LoVo (cell line): ENCODE measurements at places on chromosomes 1 and 21.

DNA sequence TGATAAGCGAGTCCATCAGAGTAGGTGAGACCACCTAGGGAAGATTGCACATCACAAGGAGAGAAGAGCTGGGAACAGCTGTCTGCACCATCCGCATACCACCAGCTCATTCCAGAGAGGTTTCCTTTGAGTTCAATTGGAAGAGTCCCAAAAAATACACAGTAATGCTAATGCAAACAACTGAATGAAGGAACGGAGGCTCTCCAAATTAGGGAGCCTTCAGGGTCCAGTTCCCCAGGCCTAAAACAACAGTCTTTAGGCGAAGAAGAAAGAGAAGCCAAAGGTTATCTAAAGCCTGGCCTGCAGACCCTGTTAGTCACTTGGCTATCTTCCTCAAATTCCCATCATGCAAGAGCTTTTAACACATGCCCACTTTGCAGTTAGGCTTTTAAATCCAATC, 246.4 kb downstream of the PBX1 start:
- no peak for DNase-seq

DNA sequence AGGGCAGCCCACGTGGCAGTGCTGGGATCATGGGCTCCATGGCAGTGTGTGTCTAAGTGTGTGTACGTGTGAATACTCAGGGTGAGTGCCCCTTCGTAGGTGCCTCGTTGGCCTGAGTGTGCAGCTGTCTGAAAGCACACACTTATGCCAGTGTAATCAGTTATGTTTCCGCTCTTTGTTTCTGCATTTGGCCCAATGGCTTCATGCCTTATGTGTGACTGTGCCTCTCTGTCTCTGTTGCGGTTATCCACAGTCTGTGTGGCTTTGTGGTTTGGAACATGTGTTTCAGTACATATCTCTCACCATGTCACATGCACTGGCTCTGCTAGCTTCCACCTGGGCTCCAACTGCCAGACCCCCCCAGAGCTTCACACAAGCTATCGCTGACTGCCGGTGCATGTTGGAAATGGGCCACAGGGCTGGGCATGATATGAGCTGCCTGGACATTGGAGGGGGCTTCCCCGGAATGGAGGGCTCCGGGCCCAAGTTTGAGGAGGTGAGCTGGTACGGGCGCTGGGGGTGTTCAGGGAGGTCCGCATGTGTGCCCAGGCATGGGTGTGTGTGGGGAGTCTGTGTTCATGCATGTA, 70.3 kb upstream of the TINAGL1 start:
- no peak for DNase-seq

- no peak for DNase-seq
Observed at GRCh38 chr1:24043345-24044032, 63.4 kb upstream of the SRSF10 start.

DNA sequence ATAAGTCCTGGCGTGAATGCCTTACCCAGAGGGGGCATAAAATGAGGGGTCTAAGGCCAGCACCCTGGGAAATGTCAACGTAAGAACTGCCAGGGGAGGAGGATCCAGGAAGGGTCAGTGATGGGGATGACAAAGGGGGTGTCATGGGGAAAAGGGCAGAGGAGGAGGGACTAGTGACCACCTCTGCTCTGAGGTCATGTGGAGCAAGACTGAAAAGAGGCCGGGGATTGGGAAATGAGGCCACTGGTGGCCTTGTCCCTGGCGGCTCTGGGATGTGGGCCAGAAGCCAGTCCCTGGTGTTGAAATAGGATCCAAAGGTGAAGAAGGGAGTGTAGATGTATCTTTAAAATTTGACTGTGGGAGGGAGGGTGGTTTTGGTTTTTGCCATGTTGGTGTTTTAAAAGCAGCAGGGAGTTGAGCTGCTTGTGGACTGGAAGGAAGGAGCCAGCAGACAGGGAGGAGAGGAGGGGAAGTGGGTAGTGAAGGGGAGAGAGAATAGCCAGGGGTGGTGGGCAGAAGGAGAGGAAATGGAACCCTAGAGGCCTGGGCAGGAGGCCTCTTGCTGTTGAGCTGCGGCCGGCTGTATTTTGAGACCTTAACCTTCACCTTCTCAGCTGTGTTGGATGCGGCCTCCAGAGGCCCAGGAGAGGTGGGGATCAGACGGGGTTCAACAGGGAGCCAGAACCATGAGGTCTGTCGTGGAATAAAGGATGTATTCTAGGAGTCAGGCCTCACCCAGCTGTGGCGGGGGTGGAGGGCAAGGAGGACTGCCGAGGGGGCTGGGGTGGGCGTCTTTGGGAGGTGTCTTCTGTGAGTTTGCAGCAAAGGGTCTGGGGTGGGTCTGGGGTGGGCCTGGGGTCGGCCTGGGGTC, 92.5 kb downstream of the DHRS3 start:
- DNase-seq: peak; percentile 31

DNA sequence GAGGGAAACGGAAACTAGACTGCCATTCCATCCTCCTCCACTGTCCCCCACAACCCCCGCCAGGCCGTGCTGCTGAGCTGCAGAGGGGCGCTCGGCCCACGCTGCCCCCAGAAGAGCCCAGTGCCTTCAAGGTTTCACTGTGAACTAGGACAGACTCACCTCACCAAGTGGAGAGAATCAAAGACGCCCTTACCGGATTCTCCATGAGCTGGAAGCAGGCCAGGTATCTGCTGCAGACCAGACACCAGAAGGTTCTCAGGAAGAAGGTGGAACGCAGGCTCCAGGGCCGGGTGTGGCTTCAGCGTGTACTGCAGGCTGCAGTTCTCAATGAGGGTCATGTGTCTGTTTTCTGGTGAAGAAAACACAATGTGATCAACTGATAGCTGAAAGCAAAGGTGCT, 30.6 kb downstream of the NPHP4 start:
- no peak for DNase-seq

DNA sequence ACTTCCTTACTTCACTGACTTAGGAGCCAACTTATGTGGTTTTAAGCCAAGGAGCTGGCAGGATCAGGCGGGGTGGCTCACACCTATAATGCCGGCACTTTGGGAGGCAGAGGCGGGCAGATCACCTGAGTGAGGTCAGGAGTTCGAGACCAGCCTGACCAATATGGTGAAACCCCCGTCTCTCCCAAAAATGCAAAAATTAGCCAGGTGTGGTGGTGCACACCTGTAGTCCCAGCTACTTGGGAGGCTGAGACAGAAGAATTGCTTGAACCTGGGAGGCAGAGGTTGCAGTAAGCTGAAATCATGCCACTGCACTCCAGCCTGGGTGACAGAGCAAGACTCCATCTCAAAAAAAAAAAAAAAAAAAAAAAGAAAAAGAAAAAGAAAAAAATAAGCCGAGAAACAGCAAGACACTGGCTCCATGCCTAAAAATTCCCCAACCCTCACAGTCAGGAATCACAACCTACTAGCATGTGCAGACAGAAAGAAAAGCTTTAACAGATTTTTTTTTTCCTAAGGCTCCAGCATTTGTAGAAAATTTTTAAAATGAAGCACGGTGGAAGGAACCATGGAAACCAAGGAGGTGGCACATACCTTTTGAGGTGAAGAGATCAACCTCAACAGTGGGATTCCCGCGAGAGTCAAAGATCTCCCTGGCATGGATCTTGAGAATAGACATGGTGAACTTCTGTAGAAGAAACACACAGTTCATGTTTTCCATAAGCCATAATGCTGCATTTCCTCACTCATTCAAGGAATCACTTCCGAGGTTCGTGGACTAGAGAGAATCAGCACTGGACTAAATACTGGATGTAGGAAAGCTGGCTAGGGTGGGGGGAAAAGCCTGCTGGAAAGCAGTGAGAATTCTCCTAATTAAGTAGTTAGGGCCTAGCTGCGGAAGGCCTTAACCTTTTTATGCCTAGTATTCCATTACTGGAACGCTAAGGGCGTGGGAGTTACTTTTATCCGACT, 4.0 kb downstream of the ENO1 start:
- DNase-seq: no peak

- DNase-seq: no peak
Observed at GRCh38 chr1:223547316-223548114, 118.0 kb downstream of the CAPN8 start.

DNA sequence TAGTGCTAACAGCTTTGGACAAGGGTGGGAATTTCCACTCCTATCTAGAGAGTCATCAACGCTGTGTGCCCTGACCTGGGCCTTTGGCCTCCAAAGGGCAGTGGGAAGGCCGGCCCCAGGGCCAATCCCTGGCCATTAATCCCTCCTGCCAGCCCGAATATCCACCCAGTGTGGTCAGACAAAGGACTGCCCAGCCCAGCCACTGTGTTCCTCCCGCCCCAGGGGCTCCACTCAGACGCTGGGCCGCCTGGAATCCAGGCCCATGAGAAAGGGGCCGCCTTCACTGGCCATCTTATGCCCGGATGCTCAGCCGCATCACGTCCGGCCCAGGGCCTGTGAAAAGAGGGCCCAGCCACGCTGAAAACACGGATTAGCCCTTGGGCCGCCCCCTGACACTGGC, 3.6 kb upstream of the FOXE3 start:
- DNase-seq: no peak

- DNase-seq: no peak
Observed at GRCh38 chr1:85496941-85497582, 32.1 kb upstream of the DDAH1 start.

DNA sequence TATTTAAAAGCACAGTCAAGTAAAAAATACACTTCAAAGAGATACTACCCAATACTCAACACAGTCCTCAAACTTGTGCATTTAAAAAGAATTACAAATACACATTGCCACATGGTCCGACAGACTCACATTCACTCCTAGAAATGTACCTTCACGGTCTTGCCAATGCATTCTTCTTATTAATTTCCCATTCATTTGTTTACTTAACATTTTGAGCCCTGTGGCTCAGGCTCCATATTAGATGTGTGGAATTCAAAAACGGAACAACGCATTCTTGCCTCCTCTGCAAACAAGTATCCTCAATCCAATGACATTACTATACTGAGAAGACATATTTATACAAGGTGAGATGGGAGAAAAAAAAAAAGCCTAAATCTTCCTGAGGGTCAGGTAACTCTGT, 2.5 kb upstream of the DUSP23 start:
- DNase-seq: no peak

DNA sequence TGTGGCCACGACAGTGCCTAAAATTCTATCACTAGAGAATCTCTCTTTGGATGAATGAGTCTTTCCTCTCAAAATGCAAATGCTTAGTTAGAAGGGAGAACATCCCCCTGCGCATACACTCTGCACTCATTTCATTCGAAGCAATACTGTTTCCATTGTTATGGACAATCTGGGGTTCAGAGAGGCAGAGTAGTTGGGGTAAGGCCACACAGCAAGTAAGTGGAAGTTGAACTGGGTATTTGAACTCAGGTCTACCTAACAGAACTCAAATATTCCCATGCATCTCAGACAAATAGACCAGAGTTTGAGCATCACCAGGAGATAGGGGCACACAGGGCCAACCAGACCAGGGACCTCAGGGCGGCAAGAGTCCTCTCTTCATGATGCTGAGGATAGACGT, 25.5 kb downstream of the RAP1GAP start:
- no peak for DNase-seq

DNA sequence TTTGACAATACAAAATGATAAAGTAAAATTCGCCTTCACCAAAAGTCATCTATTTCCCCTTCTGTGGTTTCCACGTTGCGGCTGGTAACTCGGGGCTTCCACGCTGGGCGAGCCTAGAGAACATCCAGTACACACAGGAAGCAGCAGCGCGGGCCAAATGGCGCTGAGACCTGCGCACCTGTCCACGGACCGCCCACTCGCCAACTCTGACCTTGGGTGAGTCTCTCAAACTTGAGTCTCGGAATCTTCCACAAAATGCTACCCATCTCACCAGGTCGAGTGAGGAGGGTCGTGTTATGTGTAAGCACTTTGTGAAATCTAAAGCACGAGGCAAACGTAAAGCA, 820 bp upstream of the TTF2 start:
- DNase-seq: peak; percentile 46

GRCh38 chr1:205255941-205256780, 28.4 kb downstream of the TMCC2 start:
- peak; percentile 78 for DNase-seq

DNA sequence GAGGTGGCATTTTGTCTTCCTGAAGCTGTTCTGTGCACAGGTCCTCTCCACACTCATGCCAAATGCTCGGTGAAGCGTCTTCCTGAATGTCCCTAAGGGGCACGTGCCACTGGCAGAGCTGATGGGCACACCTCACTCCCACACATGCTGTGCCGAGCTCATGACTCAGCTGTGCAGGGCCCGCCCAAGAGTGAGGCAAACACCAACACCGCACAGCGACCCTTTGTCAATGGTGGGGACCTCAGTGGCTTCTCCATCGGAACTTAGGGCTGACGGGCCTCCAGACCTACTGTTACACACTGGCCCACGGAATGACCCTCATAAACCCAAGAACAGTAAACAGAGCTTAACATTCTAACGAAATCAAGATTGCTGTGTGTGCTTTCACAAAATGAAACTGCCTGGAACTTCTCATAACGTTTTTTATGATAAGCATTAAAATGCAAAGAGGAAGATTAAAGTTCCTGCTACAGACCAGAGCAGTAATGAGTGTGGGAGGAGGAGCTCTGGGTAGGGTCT, 89.3 kb downstream of the SIM2 start:
- DNase-seq: peak; percentile 82
